Central memory CD4-positive, alpha-beta T cell (primary cell): ENCODE measurements at places on chromosomes 2 and 18.

DNA sequence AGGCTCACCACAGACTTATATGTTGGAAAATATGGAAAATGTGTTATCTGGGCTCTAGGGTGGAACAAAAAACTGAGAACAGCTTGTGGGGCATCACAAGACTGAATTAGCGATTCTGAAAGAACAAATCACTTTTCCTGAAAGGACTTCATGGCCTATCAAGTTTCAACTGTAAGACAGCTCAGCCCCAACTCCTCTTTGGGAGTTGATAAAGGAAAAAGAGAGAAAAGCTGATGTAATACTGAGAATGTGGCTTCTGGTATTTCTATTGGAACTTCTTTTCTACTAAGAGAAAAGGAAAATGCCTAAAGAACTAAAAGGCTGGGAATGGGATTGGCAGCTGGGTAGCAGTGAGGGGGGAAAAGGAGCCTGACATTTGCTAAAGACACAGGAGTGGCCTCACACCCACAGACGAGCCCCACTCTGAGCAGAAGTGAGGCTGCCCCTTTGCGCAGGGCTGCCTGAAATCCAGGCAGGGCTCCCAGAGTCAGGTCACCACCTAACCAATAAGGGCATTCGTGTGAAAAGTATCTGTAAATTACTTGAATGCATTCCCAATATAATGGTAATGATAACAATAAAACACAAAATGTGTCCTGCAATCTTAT, 75.6 kb downstream of the LRP2 start:
- DNase-seq: no peak

DNA sequence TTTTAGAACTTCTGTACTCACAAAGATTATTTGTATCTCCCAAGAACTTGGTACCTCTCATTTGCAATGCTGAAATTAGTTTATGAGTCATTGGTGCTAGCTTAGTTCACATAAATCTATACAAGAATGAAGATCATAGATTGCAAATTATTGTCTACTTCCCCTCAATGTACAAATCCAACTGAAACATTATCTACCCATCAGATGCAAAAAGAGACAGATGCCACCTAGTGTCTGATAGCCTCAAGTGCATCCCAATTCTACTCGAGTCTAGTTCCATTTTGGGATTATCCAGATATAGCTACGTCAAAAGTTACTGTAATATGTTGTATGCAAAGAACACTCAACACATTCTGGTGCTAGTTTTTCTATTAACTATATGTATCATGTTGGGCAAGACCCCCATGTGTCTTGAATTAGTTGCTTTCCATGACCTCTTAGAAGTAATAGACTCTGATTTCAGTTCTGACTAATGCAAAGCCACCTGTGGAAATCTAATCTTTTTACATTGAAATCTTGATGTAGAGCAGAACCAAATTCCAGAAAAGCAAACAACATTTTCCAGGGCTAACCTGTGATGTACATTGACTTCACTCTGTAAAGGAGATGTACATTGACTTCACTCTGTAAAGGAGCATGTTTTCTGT, 210.0 kb downstream of the RBM43 start:
- peak; percentile 8 for DNase-seq

DNA sequence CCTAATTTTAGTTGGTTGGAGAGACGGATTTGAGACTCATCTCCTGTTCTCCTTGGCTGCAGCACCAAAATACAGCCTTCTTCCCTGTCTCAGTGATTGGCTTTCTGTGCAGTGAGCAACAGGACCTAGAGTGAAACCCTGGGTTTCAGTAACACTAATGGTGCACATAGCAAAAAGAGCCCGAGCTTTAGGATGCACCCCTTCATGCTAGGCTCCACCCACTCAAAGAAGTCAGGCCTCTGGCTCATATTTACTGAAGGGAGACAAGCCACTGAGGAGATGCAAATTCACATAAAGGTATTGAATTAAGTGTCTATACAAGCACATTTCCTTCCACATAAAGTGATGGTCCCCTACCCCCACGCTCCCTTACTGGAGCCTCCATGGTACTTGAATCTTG, 131.9 kb upstream of the CHAC2 start:
- DNase-seq: no peak

- no peak for DNase-seq
These were observed 96.3 kb upstream of the B3GNT2 start for GRCh38 chr2:62099523-62100175.

DNA sequence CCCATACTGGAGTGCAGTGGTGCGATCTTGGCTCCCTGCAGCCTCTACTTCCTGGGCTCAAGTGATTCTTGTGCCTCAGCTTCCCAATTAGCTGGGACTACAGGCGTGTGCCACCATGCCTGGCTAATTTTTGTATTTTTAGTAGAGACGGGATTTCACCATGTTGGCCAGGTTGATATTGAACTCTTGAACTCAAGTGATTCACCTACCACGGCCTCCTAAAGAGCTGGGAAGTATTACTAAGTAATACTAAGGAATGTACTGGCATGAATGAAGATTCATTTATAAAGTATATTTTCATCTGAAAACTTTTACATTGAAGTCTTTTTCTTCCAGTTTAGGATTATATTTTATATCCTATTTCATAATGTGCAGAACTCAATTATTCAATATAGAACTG, 38.1 kb downstream of the NUP35 start:
- no peak for DNase-seq

DNA sequence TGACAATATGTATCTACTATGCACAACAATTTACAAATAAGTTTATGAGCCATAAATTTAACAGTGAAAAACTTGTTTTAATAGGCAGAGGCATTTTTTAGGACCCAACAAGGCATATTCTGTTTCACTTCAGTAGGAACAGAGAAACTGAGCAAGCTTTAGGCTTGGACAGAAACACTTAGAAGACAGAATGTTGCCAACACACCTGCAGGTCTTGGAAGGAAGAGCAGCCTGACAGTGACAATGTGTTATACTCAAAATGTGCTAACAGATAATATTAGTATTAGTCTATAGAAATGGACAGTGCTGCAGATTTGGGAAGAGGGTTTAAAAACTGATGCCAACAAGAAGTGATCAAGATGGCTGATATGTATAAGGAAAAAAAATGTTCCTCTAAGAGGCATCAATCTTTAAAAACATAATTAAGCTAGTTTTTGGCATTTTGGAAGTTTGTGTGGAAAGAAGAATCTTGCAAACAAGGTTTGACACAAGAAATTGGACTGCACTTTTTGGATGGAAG, 297.1 kb upstream of the FSIP2 start:
- DNase-seq: no peak

DNA sequence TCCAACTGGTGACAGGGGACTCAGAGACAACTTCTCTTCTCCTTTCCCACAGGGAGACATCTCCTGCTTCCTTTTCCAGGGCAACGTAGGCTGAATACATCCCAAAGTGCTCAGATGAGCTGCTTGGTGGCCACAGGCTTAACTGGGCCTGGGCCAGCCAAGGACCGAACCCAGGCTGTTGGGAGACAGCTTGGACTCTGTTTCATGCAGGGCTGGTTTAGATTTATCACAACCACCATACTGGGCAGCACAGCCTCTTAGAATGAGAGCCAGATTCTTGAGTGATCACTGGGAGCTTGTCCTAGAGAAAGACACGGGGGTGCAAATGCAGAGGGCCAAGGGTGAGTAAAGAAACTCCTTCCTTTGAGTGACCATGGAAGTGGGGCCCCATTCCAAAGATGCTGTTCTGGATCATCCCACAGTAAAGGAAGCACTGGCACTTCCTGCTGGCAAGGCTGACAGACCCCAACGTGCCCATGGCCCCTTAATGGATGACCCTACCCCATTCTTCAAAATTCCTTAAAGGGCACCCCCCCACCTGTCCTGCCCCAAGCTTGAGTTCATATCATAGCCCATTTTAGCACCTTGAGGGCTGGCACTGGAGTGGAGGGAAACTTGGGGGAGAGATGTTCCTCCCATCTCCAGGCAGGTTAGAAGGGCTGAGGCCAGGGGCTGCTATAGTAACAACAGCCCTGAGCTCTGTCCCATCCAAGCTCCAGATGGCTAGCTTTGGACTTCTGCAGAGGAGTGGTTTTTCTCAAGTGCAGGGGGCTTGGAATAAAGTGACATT, 84.1 kb downstream of the CAPN13 start:
- DNase-seq: no peak

DNA sequence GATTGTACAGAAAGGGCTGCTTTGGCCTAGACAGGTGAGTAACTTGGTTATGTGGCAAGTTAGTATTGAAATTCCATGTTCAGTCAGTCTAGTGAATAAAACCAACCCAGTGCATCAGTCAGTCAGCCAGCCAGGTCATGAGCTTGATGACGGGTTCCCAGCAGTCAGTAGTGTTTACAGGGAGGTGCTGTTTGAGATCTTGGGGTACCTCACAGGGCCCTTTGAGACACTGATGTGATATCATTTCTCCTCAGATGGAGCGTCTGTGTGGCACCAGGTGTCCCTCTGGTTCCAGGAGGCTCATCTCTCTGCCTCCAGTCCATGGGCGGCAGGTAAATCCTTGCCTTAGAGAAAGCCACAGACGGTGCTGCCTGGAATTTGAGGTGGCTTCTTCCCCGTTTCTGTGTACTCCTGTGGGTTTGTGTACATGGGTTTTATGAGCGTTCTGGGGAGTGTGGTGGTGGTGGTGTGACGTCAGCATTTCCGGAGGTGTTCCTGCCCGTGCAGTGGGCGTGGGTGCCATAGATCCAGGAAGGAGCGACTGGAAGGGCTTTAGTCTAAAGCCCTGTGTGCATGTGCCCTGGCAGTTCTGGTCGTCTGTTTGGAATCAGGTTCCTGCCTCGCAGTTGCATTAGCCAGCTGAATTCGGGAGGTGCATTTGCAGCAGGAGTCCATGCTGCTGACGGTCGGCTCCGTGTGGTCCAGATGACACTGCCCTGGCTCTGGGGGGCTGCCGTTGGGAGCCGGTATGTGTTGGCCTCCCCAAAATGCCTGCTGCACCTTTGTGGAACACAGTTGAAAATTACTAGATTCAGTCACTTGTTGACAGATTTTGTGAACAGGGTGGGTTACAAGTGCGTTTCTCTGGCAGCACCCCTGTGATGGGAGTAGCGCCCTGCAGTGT, 2.1 kb downstream of the CTDP1 start:
- DNase-seq: peak; percentile 82

GRCh38 chr18:11104307-11104706, 45.1 kb downstream of the PIEZO2 start:
- DNase-seq: no peak

DNA sequence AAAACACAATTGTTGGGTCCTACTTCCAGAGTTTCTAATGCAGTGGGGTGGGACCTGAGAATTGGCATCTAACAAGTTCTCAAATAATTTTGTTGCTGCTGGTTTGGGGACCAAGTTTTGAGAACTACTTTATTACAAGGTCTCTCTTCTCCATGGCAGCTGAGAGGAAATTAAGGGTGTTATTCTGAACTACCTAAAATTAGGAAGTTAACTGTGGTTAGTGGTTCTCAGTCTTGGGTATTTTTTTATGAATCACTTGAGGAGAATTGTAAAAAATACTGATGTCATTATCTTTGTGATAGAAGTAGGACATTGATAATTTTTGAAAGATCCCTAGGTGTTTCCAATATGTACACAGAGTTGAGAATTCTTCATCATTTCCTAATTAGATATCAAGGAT, 210.2 kb downstream of the MC4R start:
- no peak for DNase-seq

DNA sequence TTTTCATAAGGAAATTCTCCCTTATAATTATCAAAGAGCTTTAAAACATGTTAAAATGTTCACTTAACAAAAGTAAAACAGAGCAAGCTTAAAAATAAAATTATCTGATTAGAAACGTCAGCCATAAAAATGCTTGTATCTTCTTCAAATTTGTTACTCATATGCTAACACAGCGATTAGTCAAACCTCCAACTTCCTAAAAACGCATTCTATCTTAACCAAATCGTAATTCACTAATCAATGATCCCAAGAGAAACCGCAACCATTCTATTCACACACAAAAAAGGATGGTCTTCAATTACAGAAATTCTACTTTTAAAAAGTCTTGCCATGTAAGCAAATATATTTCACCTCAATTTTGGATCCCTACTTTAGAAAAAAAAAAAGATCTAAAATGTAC, 1.9 kb downstream of the STK17B start:
- DNase-seq: no peak

DNA sequence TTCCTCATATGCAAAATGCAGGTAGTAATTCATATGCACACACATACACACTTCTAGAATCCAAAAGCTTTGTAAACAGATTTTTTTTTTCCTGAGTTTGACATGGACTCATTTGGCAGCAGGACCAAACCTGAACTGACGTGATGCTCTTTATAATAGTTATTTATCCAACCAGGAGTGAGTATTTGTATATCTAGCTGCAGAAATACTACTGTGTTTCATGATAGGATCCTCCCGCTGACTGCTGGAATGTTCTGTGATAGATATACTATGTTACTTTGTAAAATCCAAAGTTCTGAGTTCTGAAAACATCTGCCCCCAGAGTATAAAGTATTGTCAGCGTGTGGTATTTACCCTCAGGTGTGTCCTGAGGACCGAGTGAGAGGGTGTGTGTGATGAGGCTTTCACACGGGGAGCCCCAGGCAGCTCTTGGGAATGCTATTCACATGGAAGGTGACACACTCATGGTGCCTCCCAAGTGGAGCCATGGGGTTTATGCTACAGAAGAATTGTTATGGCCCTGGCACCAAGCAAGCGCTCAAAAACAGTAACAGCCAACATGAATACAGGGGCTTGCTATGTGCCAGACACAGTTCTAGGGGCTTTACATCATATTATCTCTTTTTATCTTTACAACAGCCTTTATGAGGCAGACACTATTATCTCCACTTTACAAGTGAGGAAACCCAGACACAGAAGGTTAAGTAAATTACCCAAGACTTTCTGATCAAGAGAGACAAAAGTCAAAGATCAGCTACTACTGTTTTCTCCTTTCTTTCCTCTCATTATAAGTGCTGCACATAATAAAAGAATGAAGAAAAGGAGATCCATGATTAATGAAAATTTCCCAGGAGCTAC, 16.7 kb upstream of the TXNDC2 start:
- no peak for DNase-seq

DNA sequence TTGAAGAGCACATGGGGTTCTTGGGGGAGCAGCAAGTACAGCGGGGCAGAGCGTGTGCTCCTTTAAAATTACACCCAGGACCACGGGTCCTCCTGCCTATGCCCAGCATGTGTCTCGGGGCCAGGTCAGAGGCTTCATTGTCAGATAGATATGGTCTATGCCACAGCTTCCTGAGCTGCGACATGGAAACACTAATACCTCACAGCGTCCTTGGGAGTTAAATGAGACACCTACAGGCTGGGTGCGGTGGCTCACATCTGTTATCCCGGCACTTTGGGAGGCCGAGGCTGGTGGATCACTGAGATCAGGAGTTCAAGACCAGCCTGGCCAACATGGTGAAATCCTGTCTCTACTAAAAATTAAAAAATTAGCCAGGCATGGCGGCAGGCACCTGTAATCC, 110.8 kb upstream of the ATL2 start:
- no peak for DNase-seq

DNA sequence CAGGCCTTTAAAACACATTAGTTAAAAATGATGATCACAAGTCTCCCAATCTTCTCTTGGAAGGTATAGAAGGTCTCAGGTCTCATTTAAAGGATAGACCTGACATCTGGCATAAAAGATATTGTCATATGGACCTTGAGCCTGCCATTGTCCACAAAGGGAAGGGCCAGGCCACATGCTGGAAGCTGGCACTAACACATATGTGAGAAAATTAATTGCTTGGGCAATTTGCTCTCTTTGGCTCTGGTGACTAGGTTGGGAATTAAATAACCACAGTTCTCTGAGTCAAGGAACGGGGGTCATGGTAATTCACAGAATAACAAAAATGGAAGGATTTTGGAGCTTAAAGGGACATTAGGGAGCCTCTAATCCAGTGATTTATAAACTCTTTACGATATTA, 727.3 kb downstream of the BCL11A start:
- no peak for DNase-seq
